ENCODE measurements at places on chromosomes 12 and 14.

GRCh38 chr14:58430156-58430555 is 2.6 kb downstream of the KIAA0586 start:
- DNase-seq = peak; percentile 12

DNA sequence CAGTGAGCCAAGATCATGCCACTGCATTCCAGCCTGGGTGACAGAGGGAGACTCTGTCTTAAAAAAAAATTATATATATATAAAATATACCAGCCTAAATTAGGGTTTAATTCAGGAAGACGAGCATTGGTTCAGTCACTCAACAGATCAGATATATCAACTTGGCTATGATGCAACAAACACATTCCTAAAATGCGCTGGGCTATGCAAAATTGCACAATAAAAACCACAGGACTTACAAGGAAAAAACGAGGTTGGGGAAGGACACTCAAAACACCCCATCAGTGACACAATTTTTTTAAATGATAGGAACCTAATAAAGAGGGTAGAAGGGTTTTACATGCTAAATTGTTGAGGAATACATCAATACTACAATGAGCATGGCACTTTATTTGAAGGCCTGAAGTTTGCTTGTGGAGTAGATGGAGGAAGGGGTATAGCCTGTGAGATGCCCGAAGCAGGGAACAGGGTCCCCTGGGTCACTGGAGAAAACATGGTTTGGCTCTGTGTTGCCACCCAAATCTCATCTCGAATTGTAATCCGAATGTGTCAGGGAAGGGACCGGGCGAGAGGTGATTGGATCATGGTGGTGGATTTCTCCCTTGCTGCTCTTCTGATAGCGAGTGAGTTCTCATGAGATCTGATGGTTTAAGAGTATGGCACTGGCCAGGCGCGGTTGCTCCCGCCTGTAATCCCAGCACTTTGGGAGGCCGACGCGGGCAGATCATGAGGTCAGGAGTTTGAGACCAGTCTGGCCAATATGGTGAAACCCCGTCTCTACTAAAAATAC is 71.2 kb downstream of the TNFAIP2 start:
- no peak for DNase-seq

DNA sequence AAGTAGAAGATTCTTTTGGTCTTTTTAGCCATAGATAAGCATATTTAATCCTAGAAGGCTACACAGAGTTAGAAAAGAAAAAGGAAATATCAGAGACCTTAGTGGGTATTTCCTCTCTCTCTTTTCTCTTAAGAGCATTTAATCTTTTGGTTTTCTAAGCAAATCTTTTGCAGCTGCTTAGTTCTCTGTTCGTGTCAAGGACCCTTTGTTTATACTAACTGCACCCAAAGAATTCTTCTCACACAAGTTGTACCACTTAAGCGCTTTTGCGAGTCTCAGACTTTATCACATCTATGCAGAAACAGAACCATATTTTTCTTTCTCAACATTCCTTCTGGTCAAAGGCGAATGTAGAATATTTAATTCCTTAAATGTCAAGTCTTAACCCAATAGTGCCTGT is 17.9 kb upstream of the NID2 start:
- no peak for DNase-seq

DNA sequence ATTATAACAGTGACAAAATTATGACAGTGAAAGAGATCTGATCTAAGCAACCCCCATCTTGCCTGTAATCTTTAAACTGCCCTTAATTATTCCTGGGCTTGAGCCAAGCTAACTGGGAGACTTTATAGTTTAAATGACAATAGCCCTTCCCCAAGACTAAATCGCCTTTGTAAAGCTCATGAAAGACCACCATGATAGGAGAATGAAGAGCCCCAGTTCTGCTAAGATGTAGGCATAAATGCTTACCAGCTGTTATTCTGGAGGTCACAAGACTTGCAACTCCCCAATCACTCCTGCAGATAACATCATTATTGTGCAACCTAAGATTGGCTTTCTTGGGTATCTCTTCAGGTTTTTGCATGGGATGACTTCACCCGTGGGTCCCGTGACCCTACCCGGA is 599.7 kb downstream of the KCNH5 start:
- no peak for DNase-seq

GRCh38 chr12:4951083-4951482 is 41.4 kb downstream of the KCNA1 start:
- DNase-seq = no peak

DNA sequence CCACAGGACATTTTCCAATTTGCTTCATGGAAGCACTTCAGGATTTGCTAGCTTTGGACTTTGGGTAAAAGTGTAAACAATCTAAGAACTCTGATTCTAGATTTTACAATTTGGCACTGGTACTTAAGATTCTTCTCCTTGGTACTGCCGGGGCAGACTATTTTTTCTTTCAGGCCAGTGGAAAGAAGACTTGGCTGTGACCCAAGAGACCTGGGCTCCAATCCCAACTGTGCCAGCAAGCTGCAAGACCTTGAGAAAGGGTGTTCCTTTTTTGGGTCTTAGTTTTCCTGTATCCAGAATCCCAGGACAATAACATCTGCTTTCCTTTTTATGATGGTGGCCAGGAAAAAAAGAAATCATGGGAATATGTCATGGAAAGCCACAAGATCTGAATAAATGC is 148.1 kb upstream of the CRY1 start:
- DNase-seq = no peak

DNA sequence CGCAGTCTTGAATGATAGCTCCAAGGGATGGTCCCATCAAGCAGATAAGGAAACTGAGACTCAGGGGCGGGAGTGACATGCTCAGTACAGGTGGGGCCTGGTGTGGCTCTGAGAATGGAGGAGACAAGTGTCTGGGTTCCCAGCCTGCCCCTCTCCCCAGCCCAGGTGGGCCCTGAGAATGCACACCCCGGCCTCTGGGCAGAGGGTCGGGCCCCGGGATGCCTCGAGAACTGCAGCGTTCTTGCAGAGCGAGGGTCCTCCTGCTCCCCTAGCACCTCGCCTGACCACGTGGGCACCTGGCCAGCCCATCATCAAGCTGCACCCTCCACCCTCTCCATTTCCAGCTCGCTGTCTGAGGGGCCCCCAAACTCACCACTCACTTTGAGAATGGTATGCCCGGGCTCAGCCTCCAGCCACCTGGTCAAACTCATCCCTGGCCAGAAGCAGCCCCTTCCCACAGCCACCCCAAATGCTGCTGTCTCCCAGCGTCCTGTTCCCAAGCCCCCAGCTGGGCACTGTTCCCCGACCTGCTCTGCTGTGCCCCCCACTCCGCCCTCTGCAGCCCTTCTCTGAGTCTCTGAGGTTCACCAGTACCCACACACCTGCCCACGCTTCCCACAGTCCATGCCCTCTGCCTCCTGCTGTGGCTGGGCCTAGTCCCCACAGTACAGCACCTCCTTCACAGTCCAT is 44.3 kb downstream of the CYP46A1 start:
- no peak for DNase-seq

- DNase-seq = no peak
Measured at GRCh38 chr12:3218228-3219171, 141.3 kb downstream of the TSPAN9 start.

- no peak for DNase-seq
Measured at GRCh38 chr12:128381946-128382345, 115.0 kb downstream of the TMEM132C start.

DNA sequence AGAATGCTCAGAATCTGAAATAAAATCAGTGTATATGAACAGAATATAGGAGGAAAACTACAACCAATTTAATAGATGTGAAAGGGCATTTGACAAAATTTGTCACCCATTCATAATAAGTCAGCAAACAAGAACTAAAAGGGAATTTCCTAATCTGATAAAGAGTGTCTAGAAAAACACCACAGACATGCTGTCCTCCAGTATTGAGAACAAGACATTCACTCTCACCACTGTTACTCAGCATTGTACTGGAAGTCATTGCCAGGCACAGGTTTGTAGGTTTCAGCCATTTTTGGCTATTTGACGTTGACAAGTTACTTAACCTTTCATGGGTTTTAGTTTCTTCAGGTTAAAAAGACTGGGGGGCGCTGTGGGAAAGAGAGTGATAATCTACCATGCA is 13.2 kb downstream of the EIF2S1 start:
- DNase-seq = no peak

DNA sequence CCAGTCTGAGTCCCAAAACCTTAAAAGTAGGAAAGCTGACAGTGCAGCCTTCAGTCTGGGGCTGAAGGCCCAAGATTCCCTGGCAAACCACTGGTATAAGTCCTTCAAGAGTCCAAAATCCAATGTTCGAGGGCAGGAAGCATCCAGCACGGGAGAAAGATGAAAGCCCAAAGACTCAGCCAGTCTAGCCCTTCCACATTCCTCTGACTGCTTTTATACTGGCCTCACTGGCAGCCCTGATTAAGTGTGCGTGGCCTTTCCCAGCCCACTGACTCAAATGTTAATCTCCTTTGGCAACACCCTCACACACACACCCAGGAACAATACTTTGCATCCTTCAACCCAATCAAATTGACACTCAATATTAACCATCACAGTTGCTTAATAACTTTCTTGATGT is 372.1 kb upstream of the CCDC196 start:
- no peak for DNase-seq

DNA sequence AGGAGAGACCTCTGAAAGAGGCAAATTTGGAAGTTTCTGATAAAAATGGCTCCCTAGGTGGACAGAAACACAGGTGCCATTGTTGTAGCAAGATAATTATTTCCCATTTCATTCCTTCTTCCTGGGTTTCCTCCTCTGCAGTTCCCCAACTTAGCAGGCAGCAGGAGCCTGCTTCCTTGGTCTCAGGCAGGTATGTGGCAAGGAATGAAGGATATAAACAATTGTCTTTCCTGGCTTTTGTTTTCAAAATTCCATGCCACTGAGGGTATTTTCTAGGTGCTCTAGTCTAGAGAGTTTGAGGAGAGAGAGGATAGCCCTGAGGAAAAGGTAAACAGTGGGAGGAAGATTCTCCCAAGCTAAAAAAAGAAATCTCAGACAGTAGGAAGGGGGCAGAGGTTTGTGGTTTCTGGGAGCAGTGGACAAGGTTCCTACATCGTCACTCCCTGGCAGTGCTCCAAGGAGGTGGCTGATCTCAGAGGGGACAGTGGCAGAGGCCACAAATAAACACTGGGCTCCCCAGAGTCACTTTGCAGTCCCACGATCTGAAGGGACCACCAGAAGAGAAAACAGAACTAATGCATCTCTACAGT is 82.6 kb upstream of the IGF1 start:
- DNase-seq = no peak

DNA sequence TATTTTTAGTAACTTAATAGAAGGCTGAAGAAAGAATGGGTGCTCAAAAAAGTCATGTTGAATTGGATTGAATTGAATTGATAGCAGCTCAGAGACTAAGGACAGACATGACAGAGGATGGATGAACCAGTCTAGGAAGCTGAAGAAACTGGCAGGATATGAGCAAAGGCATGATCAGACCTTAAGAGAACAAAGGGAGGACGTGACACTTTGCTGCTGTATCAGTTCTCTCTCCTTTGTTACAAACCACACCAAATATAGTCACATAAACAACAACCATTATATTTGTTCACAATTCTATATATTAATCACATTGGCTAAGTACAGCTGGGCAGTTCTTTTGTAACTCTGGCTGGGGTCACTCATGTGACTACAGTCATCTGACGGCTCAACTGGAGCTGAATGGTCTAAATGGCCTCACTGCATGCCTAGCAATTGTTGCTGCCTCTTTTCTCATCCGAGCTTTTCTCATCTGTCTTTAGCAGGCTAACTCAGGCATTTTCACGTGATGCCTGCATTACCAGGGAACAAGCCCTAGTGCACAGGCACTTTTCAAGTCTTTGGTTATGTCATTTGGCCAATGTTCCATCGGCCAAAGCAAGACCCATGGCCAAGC is 355.0 kb downstream of the ETNK1 start:
- no peak for DNase-seq

- no peak for DNase-seq
Measured at GRCh38 chr12:109863847-109864712, 16.3 kb downstream of the GLTP start.

DNA sequence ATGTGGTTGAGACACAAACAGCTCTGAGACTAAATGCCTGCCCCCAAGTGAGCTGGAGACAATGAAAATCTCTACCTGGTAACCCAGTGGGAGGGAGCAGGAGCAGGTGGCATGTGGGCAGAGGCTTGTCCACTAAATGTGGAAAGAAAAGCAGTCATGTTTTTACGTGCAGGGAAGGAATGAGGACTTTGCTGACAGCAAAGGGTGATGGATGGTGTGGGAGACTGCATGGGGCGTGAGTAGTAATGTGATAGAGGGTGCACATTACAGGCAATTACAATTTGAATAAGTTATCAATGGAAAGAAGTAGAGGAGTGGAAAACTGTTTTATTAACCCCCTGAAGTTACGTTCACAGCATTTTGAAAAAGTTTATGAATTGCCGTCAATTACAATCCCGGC is 176.6 kb downstream of the NRXN3 start:
- no peak for DNase-seq

DNA sequence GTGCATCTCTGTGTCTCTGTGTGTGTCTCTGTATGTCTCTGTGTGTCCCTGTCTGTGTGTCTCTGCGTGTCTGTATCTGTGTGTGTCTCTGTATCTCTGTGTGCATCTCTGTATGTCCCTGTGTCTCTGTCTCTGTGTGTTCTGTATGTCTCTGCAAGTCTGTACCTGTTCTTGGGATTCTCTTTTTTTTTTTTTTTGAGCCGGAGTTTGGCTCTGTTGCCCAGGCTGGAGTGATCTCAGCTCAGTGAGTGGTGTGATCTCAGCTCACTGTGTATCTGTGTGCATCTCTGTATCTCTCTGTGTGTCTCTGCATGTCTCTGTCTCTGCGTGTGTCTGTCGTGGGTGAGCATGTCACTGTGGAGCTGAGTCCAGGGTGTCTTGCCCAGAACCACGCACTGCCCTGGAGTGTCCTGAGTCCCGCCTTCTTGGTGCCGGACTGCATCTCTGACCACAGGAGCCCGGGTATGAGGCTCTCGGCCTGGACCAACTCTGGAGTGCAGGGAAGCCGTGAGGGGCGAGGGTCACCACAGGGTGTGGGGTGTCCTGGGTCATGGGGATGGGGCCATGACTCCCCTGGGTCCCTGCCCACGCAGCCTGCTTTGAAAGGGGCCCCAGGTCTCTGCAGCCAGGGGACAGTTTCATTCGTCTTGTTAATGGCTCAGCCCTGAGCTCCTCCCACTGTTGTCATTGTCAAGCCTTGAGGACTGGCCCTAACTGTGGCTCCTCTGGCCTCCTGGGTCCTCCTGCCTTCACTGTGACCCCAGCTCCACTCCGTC is 11.8 kb downstream of the MYL2 start:
- DNase-seq = no peak

GRCh38 chr12:105761075-105761474 is 377.7 kb downstream of the NUAK1 start:
- no peak for DNase-seq

- no peak for DNase-seq
Measured at GRCh38 chr12:499837-500458, 40.2 kb downstream of the B4GALNT3 start.

GRCh38 chr14:24186831-24187538 is 1.6 kb downstream of the IPO4 start:
- no peak for DNase-seq

- no peak for DNase-seq
Measured at GRCh38 chr12:92585115-92585727, 117.6 kb upstream of the PLEKHG7 start.
